ENCODE measurements at places on chromosomes 2 and 18.

- DNase-seq = no peak
Measured at GRCh38 chr18:55159027-55159426, 199.8 kb upstream of the CCDC68 start.

- DNase-seq = no peak
Measured at GRCh38 chr2:208358758-208359631, 47.6 kb upstream of the PTH2R start.

DNA sequence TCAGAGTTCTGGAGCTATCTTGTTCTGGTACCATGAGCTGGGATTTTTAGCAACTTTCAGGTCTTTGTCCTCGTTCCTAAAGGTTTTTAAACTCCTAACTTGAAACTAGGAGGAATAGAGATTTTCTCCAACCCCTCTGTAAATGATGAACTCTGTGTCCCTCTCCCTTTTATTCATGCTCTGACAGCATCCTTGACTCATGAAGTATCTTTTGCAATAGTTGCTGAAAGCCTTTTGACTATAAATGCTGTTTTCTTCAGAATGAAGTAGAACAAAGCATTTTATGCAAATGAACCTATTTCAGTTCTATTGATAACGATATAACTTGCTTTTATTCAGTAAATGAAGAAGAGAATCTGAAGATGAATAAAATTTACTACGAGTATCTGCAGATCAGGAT is 17.0 kb upstream of the MAPRE2 start:
- no peak for DNase-seq

DNA sequence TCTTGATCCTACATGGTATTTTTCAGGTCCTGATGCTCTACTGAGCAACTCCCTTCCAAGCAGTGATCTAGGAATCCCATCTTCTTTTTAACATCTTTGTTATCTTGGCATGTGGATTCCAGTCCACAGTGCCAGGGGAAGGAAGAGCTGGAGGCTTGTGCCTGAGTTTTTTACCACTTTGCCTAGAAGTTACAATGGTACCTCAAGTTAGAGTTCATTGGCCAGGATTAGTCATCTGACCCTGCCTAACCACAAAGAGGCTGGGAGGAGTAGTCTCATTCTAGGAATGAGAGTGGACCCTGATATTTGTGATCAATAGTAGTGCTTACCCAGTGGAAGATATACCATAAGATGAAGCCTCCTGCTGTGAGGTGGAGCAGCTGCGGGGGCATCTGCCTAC is 109.3 kb downstream of the ADCYAP1 start:
- no peak for DNase-seq

- no peak for DNase-seq
Measured at GRCh38 chr2:98484652-98485452, 40.2 kb downstream of the INPP4A start.

DNA sequence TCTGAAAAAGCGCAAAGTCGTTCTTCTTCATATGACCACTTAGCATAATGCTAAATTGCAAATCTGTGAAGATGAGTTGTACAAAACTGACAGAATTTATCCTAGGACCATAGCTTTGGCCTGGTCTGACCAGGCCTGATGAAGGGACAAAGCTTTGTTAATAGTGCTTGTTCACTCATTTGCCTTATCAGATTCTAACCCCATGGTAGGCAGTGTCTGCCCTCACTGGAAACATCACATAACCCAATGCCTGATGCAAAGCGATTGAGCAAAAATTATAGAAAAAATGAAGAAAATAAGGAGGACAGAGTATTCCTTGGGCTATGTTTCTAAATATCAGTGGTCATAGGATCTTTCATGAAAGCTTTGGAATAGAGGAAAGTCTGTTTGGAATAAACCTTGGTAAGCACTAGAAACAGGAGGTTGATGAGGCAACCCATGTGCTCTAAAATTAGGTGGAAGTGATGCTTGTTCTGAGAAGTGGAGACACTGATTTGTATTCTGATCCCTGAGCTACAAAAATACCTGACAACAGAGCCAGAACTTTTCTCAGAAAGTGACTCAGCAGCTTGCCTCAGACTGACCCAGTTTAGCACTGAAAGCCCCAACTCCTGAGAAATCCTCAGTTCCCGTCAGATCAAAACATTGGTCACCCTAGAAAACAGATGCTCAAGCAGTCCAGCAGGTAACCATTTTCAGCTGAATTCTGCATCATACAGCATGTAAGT is 131.4 kb upstream of the MAPRE2 start:
- DNase-seq = no peak

DNA sequence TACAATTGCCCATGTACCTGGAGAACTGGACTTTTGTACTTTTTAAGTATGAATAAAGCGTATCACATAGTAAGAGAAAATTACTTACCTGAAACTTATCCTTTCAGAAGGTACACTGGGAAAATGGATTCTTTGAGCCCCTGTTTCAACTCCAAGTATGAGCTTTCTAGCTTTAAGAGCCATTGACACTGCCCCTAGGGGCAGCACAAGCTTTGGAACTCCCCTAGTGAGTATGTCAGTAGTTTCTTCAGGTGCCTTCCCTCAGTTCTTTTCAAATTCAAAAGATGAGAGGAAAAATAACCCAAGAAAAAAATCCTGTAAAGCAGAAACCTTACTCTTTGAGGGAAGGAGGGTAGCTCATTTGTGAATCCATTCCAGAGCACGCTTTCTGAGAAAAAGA is 124.1 kb downstream of the MEMO1 start:
- DNase-seq = no peak

GRCh38 chr2:207734264-207734635 is 22.8 kb downstream of the CCNYL1 start:
- DNase-seq = no peak

DNA sequence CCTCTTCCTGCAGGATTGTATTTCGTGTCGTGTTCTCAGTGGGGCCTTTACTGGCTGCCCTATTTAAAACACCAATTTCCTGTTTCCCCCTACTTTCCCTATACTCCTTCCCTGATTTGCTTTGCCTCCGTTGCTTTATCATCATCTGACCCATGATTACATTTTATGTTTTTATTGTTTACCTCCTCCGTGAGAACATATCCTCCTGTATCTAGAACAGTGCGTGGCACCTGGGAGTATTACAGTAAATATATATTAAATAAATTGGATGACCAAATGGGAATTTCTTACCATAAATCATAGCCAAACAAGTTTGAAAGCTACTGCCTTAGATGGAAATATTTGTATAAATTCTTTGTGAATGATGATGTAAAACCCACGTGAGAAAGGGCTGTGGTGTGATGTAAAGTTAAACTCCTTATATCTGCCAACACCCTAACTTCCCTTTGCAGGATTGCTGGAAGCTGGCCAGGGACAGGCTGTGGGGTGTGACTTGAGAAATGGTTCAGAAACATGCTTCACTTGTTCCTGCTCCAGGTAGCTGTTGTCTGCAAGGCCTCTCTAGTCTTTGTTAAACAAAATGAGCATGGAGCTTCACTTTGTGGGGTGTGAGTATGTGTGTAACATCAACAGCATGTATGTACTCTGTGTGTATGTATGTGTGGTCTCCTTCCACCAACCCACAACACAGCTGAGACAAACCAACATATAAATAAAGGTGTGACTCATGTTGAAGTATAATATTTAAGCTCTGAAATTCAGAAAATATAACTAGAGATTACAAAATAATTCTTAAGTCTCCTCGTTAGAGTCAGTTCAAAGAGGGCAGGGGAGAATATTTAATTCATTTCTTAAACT is 40.3 kb downstream of the LHCGR start:
- DNase-seq = no peak

DNA sequence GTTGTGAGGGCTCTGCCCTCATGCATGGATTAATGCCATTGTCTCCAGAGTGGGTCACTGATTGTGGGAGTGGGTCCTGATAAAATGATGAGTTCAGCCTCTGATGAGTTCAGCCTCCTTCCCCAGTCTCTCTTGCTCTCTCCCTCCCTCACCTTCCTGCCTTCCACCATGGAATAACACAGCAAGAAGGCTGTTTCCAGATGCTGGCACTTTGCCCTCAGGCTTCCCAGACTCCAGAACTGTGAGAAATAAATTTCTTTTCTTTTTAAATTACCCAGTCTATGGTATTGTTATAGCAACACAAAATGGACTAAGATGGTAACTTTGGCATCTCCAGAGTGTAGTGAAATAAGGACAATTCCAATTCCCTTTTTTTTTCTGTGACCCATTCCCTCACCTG is 47.1 kb upstream of the MAP4K3 start:
- DNase-seq = no peak

- DNase-seq = no peak
Measured at GRCh38 chr2:107385921-107386320, 440.8 kb upstream of the RGPD4 start.

DNA sequence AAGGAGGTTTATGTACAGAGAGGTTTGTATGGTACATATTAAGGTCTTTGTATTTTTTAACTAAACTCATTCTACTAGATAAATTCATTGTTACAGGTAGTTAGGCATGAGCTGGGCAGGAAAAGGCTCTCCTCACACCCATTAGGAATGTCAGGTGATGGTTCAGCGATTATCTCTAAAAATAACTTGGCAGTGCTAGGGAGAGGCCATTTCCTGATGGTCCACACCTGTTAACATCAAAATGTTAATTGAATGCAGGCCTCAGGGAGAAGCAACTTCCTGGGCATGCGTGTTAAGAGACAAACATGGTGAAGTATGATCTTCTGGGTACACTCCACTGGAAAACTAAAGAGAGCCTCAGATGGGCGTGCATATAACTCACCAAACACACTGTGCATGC is 73.6 kb downstream of the ARL6IP6 start:
- no peak for DNase-seq

Data from activated CD4-positive, alpha-beta T cell treated with anti-CD3 and anti-CD28 coated beads, Interleukin-2, amount 50 U/mL, for 48 hours (primary cell).